ENCODE measurements at places on chromosomes 2 and 18.

DNA sequence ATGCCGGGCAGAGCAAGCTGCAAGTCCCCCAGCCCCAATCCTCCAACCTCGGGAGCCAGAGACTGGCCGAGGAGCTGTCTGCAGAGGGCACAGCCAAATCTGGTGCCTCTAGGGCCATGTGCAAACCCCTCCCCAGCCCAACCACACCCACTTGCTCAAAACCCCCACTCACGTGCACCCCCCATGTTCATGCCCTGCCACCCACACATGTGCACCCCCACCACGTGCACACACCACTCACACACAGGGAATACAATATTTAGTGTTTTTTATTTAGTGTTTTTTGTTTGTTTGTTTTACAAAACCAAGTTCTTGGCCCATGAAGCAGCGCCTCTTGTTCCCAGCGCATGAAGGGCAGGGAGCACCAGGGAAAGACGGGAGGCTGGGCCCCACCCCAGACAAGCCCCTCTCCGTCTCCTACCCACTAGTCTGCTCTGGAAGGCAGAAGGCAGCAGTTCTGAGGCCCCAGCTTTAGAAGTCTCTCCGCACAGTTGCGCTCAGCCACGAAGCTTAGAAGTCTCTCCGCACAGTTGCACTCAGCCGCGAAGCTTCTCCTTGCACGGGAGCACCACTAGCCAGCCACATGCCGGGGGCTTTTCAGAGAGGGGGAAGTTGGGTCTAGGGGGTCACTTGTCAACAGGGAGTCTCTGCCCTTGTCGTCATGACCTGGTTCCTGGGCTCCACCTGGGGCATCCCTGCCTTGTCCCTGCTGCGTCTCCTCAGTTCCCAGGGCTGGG, 276.1 kb upstream of the HDAC4 start:
- no peaks in the 10 kb centered on the region for H3K4me1 ChIP-seq
- H3K36me3 ChIP-seq = no peaks in the 10 kb centered on the region
- no peak overlapping the region for H3K4me3 ChIP-seq
- H3K27ac ChIP-seq = no peak overlapping the region
- DNase-seq = no peak
- H3K27me3 ChIP-seq = peaks cover 10% of the 10 kb centered on the region

- H3K36me3 ChIP-seq = no peaks in the 10 kb centered on the region
- H3K27ac ChIP-seq = no peak overlapping the region
- no peak for DNase-seq
- H3K4me3 ChIP-seq = no peak overlapping the region
Measured at GRCh38 chr2:120192280-120192679, 30.9 kb downstream of the TMEM185B start.

DNA sequence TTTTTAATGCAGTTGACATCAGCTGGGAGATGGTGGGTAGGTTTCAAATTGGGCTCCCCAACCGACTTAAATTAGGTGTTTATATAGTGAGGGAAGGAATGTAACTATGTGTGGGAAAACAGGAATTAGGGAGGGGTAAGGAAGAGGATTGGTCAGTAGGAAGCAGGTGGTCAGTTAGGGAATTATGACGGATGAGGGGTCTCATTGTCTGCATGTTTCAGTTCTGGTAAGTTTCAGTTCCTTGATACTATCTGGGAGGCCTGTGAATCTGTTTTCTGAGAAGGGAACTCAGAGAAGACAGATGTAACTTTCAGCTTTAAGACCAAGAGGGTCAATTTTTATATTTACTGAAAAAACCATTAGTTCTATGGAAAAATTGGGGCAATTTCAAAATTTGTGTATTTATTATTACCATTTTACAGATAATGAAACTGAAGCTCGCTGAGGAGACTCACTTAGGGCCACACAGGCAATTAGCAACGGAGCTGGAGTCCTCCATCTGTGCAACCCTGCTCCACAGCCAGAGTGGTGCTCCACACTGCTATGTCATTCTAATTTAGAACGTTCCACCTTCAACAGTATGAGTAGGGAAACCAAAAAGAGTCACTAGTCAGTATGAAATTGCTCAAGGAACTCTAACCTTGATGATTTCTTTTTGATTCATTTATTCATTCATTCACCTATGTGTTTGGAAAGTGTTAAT, 36.0 kb upstream of the CCDC195 start:
- no peak for DNase-seq
- no peaks in the 10 kb centered on the region for H3K36me3 ChIP-seq
- no peaks in the 10 kb centered on the region for H3K27me3 ChIP-seq
- peaks cover 17% of the 10 kb centered on the region for H3K4me1 ChIP-seq

DNA sequence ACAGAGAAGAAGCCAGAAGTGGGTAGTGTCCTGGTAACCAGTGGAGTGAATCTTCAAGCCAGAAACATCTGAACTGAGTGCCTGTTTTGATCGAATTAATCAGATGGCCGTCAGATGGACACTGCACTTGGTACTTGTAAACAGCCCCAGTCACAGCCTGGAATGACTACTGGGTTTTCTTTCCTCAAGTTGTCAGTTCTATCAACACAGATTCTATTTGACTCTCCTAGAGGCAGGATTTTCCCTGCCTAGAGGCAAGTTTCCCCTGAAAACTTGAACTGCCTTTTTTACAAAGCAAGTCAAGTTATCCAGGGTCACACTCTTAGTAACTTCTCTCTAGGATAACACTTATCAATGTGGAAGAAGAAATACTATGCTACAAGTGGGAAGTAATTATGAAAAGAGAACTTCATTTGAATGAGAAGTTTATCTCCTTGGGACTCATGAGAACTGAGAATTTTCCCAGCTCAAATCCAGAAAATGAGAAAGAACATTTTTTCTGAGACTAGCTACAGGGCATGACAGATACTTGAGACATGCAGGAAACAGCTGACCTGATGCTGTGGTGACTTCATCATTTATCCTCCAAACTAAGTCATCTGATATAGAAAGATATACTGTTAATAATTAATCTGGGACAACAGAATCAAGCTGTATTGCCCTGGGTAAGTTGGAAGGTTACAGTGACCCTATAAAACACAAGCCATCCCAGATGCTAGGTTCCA, 36.0 kb downstream of the SULT1C2 start:
- H3K4me3 ChIP-seq = no peak overlapping the region
- H3K27me3 ChIP-seq = no peaks in the 10 kb centered on the region
- H3K36me3 ChIP-seq = no peaks in the 10 kb centered on the region
- no peak overlapping the region for H3K27ac ChIP-seq
- no peak for DNase-seq

GRCh38 chr2:56757884-56758545, 574.2 kb downstream of the CCDC85A start:
- DNase-seq = no peak
- no peaks in the 10 kb centered on the region for H3K27me3 ChIP-seq
- H3K4me3 ChIP-seq = no peak overlapping the region
- no peaks in the 10 kb centered on the region for H3K36me3 ChIP-seq

- DNase-seq = no peak
- H3K27ac ChIP-seq = no peak overlapping the region
- no peaks in the 10 kb centered on the region for H3K4me1 ChIP-seq
- no peaks in the 10 kb centered on the region for H3K36me3 ChIP-seq
- H3K27me3 ChIP-seq = no peaks in the 10 kb centered on the region
- no peak overlapping the region for H3K4me3 ChIP-seq
Measured at GRCh38 chr2:170224692-170225294, 46.8 kb downstream of the MYO3B start.

DNA sequence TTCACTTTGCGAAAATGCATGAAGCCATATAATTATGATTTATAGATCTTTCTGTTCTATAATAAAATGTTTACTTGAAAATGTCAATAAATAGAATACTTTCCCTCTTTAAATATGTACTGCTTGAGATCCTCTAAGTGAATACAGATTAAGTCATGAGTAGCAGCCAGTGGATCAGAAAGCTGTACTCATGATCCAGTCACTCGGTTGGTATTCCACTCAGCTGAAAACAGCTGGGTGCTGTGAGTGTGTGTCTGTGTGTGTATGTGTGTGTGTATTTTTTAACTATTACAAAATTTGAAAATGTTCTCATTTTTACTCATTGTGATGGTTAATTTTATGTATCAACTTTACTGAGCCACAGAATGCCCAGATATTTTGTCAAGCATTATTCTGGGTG, 141.6 kb upstream of the CYP26B1 start:
- H3K4me3 ChIP-seq = no peak overlapping the region
- no peaks in the 10 kb centered on the region for H3K36me3 ChIP-seq
- DNase-seq = no peak
- no peaks in the 10 kb centered on the region for H3K4me1 ChIP-seq
- H3K27me3 ChIP-seq = no peaks in the 10 kb centered on the region

- H3K27me3 ChIP-seq = no peaks in the 10 kb centered on the region
- no peak overlapping the region for H3K27ac ChIP-seq
- H3K36me3 ChIP-seq = no peaks in the 10 kb centered on the region
- H3K4me1 ChIP-seq = no peaks in the 10 kb centered on the region
Measured at GRCh38 chr2:230891064-230891463, 26.3 kb downstream of the ITM2C start.

DNA sequence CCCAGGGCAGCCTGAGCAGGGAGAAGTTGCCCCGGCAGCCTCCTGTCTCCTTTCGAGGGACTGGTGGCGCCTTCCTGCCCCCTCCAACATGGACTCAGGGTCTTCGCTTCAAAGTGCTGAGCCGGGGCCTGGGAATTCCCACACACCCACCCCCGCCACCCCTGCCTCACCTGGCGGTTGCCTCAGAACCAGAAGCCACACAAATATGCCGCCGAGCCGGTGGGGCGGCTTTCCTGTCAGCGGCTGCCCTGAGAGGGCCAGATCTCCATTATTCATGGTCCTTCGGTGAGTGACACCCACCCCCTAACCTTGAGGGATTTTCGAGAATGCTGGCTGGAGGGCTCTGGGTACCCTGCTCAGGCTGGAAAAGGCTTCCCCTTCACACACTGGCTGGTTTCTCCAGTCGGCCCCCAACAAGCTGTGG, 71.7 kb downstream of the SMAD7 start:
- peaks cover 14% of the 10 kb centered on the region for H3K4me1 ChIP-seq
- peak; percentile 61 for DNase-seq
- no peaks in the 10 kb centered on the region for H3K36me3 ChIP-seq
- H3K27ac ChIP-seq = no peak overlapping the region
- H3K27me3 ChIP-seq = no peaks in the 10 kb centered on the region
- no peak overlapping the region for H3K4me3 ChIP-seq

DNA sequence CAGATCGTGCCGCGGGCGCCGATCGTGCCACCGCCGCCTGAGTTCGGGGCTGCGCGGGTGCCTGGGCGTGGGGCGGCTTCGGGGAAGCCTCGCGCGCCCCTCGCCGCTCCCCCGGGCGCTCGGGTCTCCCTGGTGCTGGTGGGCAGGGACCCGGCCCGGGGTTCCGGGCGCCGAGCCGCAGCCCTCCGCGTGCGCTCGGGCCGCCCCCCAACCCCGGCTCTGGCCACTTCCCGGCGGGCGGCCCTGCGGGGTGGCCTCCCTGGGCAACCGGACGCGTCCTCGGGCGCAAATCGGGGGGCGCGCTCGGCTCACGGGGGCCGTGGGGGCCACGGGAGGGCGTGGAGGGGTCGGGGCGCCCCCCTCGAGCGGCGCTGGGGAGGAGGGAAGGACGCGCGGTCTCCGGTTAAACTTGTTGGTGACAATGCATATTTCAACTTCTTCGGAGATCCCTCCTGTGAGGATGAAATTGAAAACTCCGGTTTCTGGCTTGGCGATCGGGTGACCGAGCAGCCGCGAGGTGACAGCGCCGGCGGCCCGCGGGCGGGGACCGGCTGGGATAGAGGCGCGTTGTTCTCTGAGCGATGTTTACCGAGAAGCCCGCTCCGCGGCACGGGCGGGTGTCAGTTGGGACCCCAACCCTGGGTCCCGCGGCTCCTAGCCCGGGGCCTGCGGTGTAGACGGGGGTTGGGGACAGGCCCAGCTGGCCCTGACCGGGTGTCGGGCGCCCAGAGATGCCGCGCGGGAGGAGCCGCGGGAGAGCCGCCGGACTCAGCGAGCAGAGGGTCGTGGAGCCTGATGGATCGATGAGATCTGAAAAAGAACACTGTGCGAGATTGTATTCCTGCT, 676 bp downstream of the SH3BP4 start:
- H3K27ac ChIP-seq = peak overlapping the region; percentile 72
- peak; percentile 66 for DNase-seq
- H3K4me3 ChIP-seq = peak overlapping the region; percentile 86
- peaks cover 22% of the 10 kb centered on the region for H3K4me1 ChIP-seq

DNA sequence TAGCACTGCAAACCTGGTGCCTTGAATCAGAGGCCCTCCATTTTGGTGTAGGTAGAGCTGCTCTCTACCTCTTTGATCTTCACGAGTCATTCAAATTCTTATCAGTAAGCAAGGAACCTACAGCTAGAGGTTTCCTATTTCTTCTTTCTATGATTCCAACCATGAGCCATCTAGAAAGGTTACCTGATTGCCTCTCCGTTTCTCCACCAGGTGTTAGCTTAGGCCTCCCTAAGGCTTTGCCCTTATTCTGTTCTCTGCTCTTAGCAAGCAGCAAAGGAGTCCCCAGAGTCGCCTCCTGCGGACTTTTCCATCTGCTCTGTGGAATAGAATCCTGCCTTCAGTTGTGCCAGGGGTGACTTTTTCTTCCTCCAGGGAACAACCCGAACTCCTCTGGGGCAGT, 173.6 kb downstream of the GRB14 start:
- no peaks in the 10 kb centered on the region for H3K36me3 ChIP-seq
- no peak overlapping the region for H3K4me3 ChIP-seq
- no peaks in the 10 kb centered on the region for H3K4me1 ChIP-seq
- no peak overlapping the region for H3K27ac ChIP-seq
- no peak for DNase-seq

- H3K4me1 ChIP-seq = peaks cover 24% of the 10 kb centered on the region
- no peak overlapping the region for H3K4me3 ChIP-seq
- H3K27ac ChIP-seq = no peak overlapping the region
- peaks cover 31% of the 10 kb centered on the region for H3K36me3 ChIP-seq
- H3K27me3 ChIP-seq = no peaks in the 10 kb centered on the region
Measured at GRCh38 chr2:96821113-96821675, 5.1 kb downstream of the CNNM3 start.

DNA sequence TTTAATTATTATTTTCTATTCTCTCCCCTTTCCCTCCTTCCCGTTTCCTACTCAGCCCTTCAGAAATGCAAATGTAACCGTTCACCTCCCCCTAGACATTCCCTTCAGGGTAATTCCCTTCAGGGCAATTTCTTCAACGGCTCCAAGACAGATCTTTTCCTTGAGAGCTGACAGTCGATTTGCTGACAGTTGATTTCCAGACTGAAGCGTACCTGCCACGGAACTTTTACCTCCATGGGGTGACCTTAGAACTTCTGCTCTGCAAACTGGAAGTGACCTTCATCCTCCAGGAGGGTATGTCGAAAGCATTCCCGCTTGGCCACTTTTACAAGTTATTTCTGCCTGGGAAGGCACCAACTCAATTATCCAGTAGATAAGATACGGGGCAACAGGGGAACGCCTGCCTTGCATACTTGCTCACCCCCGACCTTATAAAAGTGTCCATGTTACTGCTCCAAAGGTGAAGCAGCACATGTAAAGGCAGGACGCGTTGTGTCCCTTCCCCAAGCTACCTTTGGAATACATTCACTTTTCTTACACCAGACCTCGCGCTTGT, 18.5 kb downstream of the B3GNT7 start:
- H3K27ac ChIP-seq = no peak overlapping the region
- H3K4me1 ChIP-seq = peaks cover 11% of the 10 kb centered on the region
- DNase-seq = no peak

GRCh38 chr2:233535271-233535670, 31.3 kb downstream of the USP40 start:
- H3K27me3 ChIP-seq = no peaks in the 10 kb centered on the region
- H3K4me1 ChIP-seq = no peaks in the 10 kb centered on the region
- no peak for DNase-seq
- H3K27ac ChIP-seq = no peak overlapping the region
- no peak overlapping the region for H3K4me3 ChIP-seq
- peaks cover 45% of the 10 kb centered on the region for H3K36me3 ChIP-seq
